ENCODE measurements at places on chromosomes 1 and 21.

GRCh38 chr1:238648751-238649150 is 737.6 kb upstream of the CHRM3 start:
- no peak for DNase-seq

DNA sequence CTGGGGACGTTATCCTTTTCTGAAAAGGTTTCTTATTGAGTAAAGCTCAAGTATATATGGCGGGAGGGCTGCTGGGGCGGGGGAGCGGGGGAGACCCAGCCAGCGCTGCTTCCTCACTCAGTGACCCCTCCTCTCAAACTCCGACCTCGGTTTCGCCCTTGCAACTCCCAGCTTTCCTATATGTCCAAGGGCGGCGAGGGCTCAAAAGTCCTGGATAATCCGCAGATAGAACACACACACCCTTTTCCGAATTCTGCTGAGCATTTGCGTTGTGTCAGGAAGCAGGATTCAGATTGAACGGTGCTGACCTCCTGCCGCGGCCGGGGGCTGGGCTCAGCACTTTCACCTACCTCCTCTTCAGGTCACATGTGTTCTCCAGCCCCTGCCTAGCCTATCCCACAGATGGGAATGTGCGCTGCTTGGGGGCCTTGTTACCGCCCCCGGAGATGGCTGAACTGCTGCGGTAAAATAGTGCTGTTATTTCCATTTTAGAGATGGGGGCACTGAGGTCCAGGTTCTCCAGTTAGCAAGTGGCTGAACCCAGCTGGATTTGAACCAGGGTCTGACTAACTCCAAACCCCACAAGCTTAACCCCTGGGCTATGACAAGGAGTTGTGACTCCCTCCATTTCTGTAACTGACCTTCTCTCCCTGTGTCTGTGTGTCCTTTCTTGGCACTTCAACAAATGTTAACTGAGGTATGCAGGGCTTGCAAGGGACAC is 795 bp upstream of the AHDC1 start:
- DNase-seq = no peak

GRCh38 chr1:77514921-77515776 is 167.3 kb downstream of the ZZZ3 start:
- no peak for DNase-seq

GRCh38 chr21:34707876-34708325 is 39.1 kb downstream of the CLIC6 start:
- DNase-seq = no peak

DNA sequence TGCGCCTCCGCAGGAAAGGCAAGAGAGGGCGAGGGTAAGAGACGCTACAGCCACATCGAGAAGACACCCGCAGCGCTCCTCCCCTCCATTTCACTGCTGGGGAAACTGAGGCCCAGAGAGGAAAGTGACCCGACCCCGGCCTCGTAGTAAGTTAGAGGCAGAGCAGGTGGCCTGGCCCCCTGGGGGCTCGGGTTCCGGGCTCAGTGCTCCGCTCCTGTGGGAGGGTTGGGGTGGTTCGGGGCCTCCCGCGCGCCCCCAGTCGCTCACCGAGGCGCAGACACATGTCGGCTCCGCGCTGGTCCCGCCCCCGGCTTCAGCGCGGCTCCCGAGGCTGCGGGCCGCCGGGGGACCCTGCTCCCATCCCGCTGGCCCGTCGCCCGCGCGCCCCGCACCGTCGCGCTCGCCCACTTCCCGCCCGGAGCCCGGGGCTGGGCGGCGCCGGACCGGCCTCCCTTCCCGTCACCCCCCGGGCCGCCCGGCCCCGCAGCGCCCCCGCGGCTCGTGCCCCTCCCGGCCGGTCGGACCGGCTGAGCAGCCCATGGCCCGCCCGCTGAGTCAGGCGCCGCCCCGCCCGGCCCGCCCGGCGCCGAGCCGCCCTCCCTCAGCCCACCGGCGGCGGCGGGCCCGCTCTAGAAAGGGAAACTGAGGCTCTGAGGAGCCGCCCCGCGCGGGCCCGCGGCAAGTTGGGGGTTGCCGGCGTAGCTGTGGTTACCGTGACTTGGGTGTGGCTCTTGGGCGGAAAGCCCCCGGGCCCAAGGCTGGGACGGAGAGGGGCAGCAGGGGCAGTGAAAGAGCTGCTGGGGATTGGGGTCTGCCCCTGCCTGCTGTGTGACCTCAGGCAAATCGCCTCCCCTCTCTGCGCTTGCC is at the start of gene TMEM54:
TMEM54 (minus strand) TSS at position 434 of the 867 bp plus-strand sequence; CDS start at position 283, 151 bp downstream.
- DNase-seq = no peak

- no peak for DNase-seq
Measured at GRCh38 chr1:25431955-25432719, 1.4 kb downstream of the MACO1 start.

DNA sequence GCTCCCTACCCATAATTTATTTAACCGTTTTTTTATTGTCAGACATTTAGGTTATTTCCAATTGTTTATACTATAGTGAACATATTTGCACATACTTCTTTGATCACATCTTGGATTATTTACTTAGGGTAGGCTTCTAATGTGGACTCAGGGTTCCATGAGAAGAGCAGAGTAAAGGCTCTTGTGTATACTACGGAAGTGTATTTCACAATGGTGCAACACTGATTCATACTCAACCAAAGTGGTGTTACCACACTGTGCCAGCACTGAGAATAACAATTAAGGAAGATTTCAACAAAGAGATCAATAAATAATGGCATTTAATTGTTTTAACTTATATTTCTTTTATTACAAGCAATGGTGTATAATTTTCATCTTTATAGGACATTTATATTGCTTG is 251.2 kb downstream of the ZNF326 start:
- DNase-seq = no peak

GRCh38 chr1:8164670-8165069 is 138.6 kb upstream of the ERRFI1 start:
- DNase-seq = no peak

- DNase-seq = no peak
Measured at GRCh38 chr21:14560139-14560538, 14.0 kb upstream of the SAMSN1 start.

GRCh38 chr1:35222322-35223083 is 29.6 kb upstream of the SFPQ start:
- DNase-seq = no peak

DNA sequence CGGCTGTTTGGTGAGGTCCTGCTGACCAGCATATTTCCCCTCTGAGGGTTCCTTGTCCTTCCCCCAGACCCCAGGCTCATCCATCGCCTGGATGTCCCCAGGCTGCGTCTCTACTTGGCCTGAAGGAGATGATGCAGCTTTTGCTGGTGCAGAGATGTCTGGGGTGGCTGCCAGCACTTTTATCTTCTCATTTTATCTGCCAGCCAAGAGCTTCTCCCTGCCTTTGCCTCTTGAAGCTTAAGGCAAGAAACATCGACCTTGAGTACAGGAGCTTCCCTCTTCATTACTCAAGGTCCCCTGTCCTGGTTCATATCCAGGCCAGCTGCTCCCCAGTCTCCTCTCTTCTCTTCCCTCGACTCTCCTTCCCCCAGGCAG is 9.2 kb upstream of the H6PD start:
- no peak for DNase-seq

- no peak for DNase-seq
Measured at GRCh38 chr1:153610811-153611301, 2.1 kb downstream of the S100A16 start.

- no peak for DNase-seq
Measured at GRCh38 chr1:82449506-82450057, 648.8 kb downstream of the ADGRL2 start.

- no peak for DNase-seq
Measured at GRCh38 chr1:66336641-66336990, 197.3 kb upstream of the SGIP1 start.

GRCh38 chr1:192160196-192160595 is 1.9 kb downstream of the RGS18 start:
- no peak for DNase-seq

DNA sequence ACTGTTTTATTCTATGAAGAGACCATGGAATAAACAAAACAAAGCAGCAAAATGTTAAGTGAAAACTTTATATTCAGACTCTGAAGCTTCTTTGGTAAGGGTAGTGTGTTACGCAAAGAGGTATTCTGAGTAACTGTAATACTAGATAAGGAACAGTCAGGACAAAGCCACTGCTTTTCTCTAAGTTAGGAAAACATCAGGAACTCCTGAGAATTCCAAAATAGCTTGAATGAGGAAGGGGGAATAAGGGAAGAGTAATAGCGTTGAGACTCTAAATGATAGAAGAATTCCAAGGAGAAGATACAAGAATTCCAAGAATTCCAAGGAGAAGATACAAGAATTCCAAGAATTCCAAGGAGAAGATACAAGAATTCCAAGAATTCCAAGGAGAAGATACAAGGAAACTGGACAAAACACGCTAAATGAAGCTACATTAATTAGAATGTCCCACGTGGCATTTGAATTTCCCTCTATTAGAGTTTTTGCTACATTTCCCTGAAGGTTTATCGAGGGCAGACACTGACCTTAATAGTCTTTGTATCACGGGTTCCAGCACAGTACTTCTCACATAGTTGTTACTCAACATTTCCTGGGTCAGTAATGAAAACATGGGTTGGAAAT is 71.5 kb downstream of the SMYD3 start:
- no peak for DNase-seq

- no peak for DNase-seq
Measured at GRCh38 chr1:228160201-228160761, 5.3 kb upstream of the IBA57 start.

- no peak for DNase-seq
Measured at GRCh38 chr1:154193821-154194220, 1.9 kb upstream of the TPM3 start.

DNA sequence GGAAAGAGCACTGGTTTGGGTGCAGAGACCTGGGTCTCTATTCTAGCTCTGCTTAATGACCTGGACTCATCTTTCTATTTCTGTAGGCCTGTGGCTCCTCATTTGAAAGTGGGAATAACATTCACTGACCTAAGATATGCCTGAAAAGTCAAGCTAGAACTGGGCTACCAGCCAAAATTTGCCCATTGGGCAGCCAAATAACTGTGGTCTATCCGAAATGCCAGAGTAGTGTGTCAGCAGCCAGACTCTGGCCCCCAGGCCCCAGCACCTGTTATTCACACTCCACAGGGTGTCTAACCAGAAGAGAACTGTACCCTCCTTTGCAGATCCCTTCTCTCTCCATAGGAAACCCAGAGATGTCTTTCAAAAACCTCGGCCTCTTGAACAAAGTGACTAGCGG is 12.6 kb downstream of the DAB1 start:
- DNase-seq = no peak

DNA sequence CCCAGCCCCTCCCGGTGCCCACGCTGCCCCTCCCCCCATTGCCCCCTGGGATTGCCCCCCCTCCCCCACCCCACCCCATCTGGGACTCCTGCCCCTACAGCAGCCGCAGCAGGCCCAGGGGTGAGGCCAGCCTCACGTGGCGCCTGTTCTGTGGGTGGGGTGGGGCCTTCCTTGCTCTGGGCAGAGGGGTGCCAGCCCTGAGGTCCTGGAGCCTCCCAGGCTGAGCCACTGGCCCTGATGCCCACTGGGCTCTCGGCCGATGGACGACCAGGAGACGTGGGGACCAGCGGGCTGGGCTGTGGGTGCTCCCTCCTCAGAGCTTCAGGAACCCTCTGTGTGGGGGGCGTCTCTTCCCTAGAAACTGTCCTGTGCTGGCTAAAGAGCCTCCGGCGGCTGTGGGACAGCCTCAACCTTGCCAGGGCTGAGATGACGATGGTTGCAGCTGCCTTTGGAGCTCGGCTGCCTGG is 5.8 kb upstream of the C1orf159 start:
- no peak for DNase-seq

DNA sequence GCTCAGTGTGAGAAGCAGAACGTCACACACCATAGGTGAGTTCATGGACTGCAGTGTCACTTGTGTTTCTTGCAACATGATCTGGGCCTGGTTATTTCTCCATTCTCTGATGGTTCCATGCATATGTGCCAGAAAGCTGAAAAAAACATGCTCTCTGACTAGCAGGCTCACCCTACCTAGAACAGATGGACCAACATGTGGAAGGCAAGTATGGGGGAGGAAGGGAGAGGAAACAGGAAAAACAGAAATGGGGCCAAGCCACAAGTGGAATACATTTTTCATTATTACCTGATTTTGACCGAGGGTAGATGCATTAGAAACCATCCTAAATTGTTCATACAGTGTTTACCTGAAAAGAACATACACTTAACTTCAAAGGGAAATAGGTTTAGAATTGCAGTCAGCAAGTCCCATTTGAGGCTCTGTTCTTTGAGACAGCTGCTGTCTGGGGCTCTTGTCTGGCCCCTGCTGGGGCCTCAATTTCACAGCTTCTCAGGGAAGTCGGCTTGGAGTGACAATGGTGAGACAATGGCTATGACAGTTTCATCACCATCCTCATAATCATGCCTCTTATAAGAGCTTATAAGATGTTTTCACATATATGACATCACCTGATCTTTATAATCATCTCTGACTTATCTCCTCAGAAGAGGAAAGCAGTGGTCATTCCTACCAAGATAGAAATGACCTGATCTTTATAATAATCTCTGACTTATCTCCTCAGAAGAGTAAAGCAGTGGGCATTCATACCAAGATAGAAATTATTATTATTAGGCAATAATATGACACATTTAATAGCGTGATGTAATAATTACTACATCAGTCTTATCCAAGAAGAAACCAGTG is 327.3 kb downstream of the SIPA1L2 start:
- DNase-seq = peak; percentile 50

- no peak for DNase-seq
Measured at GRCh38 chr1:46315669-46316403, 12.3 kb downstream of the UQCRH start.

DNA sequence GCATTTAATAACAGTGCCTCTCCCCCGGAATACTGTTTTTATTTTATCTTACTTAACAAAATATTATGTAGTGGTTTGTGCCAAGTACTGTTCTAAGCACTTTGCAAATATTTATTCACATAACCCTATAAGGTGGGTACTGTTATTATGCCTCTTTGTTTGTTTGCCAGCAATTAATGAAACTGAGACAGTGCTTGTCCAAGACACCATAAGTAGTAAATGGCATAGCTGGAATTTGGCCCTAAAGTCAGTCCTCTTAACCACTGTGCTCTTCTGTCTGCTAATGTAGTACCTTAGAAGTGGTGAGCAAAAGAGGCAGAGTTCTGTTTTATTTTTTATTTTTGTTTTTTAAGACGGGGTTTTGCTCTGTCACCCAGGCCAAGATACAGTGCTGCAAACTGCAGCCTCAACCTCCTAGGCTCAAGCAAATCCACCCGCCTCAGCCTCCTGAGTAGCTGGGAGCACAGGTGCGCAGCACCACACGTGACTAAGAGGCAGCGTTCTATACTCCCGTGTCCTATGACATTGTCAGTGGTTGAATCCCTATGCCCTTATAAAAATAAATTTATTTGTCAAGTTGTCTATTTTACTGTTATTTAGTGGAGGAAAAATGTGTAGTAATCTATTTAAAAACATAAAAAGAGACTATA is 165.8 kb downstream of the CLEC20A start:
- no peak for DNase-seq
